ENCODE measurements at places on chromosomes 12 and 14.

DNA sequence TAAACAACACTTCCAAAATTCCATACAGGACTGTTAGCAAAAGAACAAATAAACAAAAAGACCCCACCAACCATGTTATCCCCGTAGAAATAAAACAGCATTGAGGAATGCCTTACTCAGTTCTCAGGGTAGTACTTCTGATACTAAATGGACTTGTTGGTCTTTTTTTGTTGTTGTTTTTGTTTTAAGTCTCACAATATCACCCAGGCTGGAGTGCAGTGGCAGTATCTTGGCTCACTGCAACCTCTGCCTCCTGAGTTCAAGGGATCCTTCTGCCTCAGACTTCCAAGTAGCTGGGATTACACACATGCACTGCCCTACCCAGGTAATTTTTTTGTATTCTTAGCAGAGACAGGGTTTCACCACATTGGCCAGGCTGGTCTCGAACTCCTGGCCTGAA is 17.1 kb downstream of the HNRNPC start:
- no peak for DNase-seq

GRCh38 chr14:26984311-26985177 is 386.7 kb upstream of the NOVA1 start:
- no peak for DNase-seq

DNA sequence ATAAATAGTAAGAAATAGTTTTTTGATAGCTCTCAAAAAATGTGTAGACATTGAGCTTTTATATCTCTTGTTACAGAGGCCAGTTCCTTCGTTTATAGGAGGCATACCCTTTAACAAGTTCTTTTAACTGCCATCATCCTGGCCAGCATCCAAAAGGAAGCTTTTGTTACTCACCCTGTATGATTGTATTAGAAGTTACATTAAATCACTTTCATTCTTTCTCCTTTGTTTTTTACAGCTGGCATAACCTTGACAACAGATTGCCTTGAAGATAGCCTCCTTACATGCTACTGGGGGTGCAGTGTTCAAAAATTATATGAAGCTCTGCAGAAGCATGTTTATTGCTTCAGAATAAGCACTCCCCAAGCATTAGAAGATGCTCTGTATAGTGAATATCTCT is 20.1 kb downstream of the CGRRF1 start:
- no peak for DNase-seq

DNA sequence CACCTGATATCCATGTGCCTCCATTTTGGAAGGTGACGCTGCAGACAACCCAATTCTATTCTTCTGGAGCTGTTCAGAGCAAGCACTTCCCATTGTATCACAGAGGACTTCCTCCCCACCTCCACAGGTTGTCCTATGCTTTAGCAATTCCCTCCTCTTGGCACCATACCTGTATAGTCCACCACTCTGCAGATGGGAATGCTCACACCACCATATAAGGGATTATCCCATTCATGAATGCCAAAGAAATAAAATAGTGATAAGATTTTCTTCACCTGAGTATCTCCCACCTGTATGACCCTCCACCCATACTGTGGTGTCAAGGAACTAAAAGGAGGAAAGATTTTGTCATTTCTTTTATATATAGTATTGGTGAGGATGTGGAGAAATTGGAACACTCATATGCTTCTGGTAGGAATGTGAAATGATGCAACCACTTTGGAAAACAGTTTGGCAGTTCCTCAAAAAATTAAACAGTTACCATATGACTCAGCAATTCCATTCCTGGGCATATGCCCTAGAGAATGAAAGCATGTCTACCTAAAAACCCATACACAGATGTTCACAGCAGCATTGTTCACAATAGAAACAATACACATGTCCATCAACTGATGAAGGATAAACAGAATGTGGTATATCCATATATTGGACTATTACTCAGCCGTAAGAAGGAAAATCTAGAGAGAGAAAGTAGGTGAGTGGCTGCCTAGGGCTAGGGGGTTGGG is 75.2 kb downstream of the FIGNL2 start:
- DNase-seq: no peak

- no peak for DNase-seq
Measured at GRCh38 chr14:68172627-68173026, 353.0 kb downstream of the RAD51B start.

GRCh38 chr12:12839873-12840579 is 26.9 kb downstream of the DDX47 start:
- no peak for DNase-seq

DNA sequence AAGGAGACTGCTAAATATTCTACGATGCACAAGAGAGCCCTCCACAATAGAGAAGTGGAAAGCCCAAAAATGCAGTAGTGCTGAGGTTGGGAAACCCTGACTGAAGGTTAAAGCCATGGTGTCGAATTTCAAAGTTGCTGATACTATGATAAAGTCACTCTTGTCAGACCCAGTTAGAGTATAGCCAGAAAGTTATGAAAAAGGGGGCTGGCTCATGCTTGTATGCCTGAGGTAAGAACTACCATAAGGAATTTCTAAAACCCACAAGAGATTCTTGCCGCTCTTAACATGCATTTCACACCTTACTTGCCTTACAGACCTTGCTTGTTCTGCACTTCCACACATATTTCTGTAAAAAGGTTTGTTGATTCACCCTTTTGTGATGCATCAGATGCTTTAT is 184.6 kb downstream of the SLC6A15 start:
- no peak for DNase-seq

- no peak for DNase-seq
Measured at GRCh38 chr14:45120096-45120495, 14.2 kb downstream of the FKBP3 start.

DNA sequence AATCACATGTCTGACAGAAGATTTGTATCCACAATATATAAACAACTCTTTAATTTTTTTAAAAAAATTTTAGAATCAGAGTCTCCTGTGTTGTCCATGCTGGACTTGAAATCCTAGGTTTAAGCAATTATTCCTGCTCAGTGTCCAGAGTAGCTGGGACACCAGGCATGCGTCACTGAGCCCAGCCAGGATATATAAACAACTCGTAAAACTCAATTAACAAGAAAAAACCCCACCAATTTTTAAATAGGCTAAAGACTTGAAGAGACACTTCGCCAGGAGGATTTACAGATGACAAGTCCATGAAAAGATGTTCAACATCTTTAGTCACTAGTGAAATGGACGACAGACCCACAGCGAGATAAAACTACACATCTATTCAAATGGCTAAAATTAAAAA is 2.0 kb upstream of the SCN8A start:
- no peak for DNase-seq

DNA sequence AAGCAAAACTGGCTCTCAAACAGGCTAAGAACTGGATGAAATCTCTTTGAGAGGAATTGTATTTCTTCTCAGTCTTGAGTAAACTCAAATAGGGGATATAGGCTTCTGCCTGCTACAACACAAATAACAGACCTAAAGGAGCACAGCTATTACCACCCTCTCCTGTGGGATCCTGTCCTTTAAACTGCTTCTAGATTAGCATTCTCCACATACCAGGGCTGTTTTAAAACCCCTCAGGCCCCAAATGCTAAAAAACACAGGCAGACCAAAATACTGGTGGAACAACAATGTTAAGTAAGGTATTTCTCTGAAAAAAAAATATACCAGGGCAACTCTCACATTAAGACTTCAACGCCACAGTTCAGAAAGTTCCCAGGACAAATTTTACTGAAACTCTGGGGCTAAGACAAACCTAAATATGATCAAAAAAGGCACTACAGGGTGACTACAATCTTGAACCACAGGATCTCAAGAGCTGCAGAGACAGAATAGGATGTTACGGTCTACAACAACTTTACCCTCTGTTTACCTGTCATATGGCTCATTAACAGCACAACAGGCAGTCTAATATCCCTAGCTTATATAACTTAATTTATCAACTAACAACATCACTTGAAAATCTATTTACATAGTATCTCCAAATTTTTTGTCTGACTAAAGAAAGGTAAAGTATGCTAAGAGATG is 7.2 kb downstream of the CPNE8 start:
- no peak for DNase-seq

DNA sequence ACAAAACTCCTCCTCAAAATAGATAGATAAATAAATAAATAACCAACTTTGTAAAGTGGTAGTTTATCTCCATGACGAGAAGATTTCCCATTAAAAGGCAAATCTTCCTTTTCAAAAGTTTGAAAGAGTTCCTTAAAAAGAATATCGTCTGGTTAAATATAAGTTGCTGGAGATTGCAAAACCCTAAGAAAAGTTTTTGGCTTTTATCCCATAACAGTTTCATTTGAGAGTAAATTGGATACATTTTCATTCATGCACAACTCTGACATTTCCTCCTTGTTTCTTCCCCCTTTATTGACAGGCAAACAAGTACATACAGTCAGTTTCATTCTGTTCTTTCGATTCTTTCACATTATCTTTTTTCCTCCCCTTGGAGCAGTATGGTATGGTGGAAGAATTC is 45.4 kb upstream of the BTG1 start:
- DNase-seq: no peak

DNA sequence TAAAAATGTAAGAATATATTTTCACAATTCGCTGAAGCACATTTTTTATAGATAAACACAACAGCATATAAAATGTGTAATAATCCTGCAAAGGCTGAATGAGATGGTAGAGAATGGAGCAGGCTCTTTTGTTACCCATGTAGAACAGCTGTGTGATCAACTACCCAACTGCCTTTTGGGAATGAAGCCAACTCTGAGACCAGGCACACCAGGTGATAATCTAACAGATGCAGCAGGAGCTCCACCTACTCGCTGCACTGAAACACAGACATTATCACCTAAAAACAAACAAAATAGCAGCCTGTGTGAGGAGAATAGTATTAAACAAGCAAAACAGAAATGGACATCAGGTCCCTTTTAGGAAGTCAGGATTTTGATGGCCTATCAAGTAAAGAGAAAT is 183.3 kb downstream of the CCDC59 start:
- DNase-seq: no peak

DNA sequence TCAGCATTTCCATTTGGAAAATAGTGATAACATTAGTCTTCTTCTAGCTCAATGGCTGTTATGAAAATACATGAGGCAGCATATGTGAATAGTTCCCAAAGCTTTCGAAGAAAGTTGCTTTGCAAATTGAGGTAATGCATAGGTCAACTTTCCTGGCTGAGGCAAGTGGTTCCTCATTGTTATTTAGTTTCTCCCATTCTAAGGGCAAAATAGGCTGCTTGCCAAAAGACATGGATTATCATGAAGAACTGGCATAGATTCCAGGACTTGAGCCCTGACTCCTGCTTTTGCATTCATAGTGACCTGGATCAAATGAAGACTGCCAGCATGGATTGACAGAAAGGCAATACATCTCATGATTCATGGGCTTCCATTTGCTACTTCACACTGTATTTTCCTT is 35.7 kb downstream of the LRFN5 start:
- DNase-seq: no peak

GRCh38 chr12:20144341-20144740 is 224.0 kb upstream of the PDE3A start:
- DNase-seq: no peak

DNA sequence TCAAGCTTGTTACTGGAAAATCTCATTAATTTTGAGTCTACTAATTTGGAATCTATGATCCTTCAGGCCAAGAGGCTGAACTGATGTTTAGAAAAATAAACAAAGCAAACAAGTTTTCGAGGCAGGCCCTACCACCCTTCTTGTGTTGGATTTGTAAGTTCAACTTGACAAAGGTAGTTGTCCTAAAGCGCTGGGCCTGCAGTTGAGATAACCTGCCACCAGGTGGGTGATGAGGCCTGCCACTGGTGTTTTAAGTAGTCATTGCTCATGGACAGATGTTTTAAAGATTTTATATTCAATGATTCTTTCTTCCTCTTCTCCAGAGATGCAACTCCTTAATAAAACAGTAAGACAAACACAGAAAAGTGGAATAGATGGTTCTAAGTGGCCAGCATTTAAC is 19.4 kb downstream of the ACVRL1 start:
- DNase-seq: peak; percentile 24

- no peak for DNase-seq
Measured at GRCh38 chr12:130714091-130714590, 2.0 kb downstream of the RIMBP2 start.

- no peak for DNase-seq
Measured at GRCh38 chr12:73445658-73446324, 1091.8 kb upstream of the ATXN7L3B start.

DNA sequence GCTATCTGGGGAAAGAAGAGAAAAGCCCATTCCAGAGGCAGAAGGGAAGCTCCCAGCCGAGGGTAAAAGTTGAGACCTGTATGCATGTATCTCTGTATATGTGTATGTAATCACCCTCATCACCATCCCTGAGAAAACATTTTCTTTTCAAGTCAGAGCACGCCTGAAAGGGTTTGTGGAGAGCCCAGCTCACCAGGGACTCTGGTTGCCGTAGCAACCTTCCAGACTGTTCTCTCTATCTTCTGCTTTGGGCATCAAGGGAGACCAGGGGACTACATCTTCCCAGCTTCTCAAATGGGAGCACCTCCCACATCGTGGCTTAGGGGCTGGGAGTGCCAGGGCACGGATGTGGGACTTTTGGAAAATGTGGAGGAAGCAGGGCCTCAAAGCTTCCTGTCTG is 93.5 kb downstream of the GALNT8 start:
- no peak for DNase-seq

- no peak for DNase-seq
Measured at GRCh38 chr12:93322784-93323183, 54.9 kb upstream of the NUDT4 start.

DNA sequence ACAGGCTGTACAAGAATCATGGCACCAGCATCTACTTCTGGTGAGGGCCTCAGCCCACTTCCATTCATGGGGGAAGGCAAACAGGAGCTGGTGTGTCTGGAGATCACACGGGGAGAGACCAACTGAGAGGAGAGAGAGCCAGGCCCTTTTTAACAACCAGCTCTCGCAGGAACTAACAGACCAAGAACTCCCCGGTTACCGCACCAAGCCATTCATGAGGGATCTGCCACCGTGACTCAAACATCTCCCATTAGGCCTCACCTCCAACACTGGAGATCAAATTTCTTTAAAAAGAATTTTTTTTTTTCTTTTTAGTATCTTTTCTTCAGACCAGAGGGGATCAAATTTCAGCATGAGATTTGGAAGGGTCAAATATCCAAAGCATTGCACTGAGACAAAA is 16.7 kb upstream of the AQP2 start:
- no peak for DNase-seq

DNA sequence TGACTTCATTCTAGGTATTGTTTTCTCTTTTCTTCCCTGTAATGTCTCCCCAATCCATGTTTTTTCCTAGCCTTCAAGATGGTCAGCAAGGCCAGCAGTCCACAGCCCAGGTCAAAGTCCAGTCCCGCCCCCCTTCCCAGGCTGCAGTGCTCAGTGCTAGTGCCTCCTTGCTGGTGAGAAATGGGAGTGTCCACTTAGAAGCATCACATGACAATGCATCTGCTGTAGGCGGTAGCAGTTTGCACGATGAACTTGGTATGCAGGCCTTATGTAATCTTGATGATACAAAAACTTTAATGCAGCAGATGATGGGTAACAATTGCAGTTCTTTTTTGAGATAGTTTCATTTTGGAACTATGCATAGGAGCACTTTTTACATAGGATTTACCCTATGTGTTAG is 88.4 kb downstream of the PCNX1 start:
- no peak for DNase-seq

- DNase-seq: peak; percentile 57
Measured at GRCh38 chr14:74618078-74618952, 6.3 kb upstream of the LTBP2 start.

GRCh38 chr14:47261350-47261749 is 414.1 kb downstream of the MDGA2 start:
- no peak for DNase-seq

GRCh38 chr14:39762576-39763401 is 330.6 kb upstream of the FBXO33 start:
- DNase-seq: no peak

- no peak for DNase-seq
Measured at GRCh38 chr14:96616161-96616721, 114.1 kb downstream of the PAPOLA start.

GRCh38 chr12:12925388-12925787 is 26.6 kb downstream of the GPRC5D start:
- DNase-seq: no peak
